ENCODE measurements at places on chromosomes 12 and 14.

- no peak for DNase-seq
These were observed 19.2 kb downstream of the PELI2 start for GRCh38 chr14:56137453-56137807.

DNA sequence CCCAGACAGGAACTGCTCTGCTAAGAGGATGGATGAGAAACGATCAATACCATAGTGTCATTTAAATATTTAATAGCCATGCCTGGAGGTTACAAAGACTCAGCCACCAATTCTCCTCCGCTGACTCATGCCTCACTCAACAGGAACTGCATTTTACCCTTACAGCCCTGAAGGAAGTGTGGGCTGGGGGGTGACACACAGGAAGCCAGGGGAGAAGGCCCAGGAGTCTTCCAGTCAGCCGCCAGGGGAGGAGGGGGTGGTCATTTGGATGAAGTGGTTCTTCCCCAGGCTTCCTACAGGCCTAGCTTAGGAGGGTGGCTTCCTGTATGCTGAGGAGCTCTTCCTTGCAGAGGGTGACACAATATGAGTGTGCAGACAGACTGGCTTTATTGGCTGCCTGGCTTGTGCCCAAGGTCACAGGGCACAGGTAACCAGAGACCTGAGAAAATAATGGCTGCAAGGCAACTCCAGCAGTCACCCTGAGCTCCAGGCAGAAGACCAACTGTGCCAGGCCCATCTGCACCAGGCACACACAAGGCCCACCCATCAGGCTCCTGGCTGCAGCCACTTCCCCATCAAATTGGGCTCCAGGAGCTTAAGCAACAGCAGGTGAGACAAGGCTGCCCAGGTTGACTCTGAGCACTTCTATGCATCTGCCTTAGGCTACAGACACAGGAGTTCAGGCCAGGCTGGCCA, 30.6 kb upstream of the RPLP0 start:
- peak; percentile 84 for DNase-seq

DNA sequence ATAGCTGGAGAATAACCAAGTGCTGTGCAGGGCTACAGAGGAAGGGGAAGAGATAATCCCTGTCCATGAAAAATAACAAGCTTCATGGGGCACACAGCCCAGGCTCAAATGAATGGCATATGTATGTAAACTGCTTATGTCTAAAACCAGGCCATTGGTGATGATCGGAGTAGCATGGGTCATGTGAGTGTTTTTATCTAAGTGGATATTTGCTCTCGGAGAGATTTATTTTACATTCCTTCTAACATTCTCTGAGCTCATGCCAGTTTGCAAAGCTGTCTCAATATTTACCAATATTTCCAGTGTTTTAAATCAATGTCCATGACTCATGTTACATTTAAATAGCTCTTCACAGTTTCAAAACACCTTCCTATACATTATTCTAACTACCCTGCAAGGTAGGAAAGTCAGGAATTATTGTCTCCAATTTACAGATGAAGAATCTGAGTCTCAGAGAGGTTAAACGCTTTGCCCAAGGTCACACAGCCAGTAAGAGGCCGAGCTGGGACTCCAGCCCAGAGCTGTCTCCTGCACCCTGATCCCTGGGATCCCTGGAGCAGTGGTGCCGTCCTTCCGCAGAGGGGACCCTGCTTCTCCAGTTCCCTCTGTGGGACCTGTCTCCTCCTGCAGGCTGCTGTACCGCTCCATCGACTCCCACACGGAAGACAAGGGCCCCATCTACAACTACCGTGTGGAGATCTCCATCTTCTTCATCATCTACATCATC, 186.7 kb upstream of the FKBP4 start:
- DNase-seq: no peak

DNA sequence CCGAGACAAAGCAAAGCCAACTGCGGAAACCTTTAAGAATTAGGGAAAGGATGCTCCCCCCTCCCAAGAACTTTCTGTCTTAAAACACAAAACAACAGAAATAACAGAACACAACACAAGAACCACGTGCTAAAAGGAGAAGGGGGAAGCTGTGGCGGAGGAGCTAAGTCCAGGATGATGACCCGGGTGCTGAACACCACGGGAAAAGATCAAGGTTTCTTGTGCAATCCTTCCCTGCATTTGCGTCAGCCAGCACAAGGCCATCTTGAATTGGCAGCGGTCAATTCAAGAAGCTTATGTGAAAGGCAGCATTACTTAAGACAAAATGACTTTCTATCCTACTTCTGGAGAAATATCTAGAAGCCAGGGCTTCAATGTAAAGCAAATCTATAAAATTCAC, 11.0 kb upstream of the CREBL2 start:
- no peak for DNase-seq

DNA sequence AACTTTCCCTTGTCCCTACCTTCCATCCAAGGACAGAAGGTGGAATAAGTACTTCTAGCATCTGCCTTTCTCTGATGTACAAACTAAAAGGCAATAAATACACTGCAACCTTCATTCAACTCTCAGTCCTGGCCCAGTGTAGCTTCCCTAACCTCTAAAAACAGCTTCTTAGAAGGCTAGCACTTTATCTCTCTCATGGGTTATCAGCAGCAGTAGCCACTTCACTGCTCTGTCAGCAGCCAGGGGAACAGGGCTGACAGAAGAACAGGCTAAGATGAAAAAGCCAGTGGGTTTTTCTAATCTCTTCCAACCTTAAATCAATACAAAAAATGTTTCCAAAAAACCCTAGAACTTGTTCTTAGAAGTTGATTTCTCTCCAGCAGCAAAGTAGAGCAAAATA, 13.2 kb downstream of the BAZ2A start:
- no peak for DNase-seq

- DNase-seq: peak; percentile 40
These were observed 27.6 kb upstream of the ETV6 start for GRCh38 chr12:11621797-11622423.
